ENCODE measurements at places on chromosomes 4 and X.

- no peak for DNase-seq
Measured at GRCh38 chrX:147899379-147900114, 12.2 kb upstream of the FMR1 start.

DNA sequence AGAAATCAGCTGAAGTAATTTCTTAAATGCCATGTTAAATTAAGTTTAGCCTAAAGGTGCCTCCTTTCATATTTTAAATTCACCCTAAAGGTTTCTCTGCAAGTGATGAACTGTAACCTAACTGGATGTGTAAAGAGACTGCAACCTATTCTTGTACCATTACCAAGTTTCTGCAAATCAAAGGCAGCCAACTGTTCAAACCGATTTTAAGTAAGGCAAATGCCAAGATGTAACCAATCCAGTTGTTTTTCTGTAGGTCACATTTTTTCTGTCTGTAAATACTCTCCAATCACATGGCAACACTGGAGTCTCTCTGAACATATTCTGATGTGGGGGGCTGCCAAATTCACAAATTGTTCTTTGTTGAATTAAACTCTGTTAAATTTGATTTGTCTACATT, 42.4 kb upstream of the FGF2 start:
- DNase-seq, result no peak

DNA sequence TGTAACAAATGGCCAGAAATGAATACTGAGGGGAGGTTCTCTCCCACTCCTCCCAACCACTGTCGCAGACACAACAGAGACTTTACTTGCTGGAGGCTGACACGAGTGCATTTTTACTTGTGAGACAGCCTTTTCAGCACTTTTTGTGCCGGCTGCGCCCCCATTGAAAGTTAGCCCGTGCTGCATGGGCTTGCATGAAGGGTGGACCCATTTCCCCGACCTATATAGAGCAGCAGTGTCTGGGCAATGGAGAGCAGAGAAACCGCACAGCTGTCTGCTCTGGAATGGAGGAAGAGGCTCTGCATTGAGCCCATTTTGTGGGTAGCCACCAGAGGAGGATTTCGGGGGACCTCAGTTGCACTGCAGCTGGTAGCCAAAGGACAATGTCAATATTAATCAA, 208.8 kb downstream of the UGT8 start:
- DNase-seq, result no peak

GRCh38 chr4:156505341-156505955, 466.2 kb downstream of the PDGFC start:
- no peak for DNase-seq

DNA sequence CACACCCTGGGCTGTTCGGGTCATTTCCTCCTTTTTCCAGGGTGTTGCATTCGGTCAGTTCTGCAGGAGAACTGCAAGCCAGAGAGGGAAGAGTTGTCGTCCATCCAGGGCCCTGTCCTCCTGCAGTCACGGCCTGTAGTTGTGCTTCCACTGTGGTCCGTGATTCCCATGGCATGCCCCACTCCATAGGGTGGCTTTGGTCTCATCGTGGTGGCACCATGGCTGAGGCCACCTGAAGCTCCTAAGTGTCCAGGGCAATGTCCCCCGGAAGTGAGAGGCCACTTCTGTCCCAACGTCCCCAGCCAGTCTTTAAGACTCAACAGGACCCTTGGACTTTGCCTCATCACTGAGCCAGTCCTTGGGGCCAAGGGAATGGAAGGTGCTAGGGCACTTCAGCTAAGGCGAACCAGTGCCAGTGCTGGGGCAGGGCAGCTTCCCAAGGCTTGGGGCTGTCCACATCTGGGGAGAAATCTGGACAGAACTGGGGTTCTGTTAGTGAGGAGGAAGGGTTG, 83.7 kb downstream of the HTRA3 start:
- DNase-seq, result no peak

- DNase-seq, result no peak
Measured at GRCh38 chrX:252244-252956, 28.8 kb upstream of the PLCXD1 start.

DNA sequence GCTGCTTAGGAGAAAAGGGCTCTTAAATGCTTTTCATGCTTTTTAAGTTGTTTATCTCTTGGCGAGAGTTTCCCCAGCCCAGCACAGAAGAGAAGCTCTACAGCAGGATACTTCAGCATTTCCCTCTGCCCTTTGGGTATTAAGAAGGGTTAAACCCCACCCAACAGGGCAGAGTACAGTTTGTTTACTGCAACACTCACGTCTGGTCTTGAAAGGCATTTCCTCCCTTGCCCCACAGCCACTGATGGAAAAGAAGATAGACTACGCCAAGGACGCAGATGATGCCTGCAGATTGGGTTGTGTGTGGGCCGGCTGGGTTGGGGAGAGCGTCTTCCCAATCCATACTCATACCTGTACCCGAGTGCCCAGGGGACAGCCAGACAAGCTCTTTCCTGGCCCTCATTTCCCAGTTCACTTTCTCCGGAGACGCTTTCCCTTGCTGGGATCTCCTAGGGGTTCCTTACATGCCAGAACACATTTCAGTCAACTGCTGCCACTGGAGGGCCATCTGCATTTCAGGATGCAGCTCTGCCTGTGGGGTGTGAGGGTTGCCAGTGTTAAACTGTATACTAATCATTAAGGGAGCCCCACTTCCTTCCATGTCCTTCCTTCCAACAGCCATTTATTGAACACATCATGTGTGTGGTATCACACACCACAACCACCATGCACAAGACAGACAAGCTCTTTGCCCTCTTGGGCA, 96.5 kb upstream of the DHX15 start:
- DNase-seq, result no peak

DNA sequence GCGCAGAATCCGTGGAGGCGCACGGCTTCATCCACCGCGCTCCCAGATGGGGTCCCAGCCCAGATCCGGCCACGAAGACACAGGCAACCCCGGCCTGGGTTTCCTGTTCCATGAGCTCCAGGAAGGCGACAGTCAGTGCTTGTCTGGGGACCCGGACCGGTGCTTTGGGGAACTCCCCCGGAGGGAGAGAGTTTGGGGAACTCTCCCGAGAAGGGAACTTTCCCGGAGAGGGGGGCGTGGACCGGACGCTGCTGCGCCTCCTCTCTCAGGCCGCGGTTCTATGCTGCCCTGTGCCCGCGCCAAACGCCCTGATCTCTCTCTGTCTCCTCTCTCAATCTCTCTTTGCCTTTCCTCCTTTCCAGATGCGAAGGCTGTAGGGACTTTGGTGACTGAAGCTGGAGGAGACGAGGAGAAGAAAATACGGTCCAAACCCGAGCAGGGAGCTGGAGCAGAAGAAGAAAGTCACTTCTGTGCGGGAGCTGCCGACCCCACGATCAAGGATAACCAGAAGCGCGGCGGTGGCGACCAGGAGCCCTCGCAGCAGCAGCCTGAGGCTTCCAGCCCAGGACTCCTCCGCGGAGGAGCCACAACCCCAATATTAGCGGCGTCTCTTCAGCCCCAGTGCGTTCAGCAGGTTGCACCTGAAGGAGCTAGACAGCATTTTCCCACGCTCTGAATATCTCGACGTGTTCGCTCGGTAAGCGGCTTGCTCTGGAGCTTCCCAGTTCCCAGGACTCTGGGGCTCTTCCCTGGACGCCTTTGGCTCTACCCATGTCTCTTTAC, 47.6 kb upstream of the NKAP start:
- no peak for DNase-seq

GRCh38 chr4:101972791-101973190, 182.3 kb downstream of the BANK1 start:
- no peak for DNase-seq

DNA sequence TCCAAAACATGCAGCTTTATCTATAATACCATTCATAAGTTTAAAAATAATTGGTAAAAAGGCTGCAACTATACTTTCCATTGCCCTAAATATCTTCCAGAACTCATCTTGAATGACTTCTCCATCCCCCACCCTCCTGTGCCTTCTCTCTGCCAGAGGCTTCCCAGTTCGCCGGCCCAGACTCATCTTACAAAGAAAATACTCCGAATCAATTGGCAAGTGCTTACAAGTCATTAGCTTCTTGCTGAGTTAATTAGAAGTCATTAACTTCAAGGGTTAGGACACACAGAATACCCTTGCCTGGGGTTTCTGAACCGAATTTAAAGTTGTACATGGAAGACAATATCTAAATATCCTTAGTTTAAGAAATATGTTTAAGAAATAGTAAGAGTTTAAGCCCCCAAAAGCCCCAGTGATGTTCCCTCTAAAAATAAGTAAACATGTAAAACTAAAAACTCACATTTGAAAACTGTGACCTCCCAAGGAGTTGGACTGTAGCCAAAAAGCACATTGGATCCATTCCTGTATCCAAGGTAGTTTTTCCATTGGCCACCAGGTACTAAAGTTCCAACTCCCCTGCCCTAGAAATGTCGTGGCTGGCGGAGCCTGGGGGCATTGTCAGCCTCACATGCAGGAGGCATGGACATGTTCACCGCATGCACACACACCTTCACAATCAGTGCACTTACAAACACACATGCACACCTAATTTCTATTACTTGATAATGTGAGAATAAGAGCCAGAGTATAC, 535.2 kb upstream of the FAT1 start:
- no peak for DNase-seq

DNA sequence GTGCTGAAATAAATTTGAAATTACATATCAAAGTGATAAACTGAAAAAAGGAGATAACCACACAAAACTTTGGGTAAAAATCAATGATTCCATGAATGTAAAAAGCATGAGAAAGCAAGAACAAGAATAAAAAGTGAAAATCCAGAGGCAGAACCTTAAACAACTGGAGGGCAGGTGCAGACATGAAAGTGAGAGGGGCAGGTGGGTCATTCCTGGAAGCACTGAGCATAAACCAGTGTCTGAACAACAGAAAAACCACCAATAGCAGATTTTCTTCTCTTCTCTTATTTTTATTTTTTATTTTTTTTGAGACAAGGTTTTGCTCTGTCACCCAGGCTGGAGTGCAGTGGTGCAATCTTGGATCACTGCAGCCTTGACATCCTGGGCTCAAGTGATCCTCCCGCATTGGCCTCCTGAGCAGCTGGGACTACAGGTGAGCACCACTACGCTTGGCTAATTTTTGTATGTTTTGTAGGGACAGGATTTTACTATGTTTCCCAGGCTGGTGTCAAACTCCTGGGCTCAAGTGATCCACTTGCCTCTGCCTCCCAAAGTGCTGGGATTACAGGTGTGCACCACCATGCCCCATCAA, 46.8 kb upstream of the GPR78 start:
- DNase-seq, result no peak

DNA sequence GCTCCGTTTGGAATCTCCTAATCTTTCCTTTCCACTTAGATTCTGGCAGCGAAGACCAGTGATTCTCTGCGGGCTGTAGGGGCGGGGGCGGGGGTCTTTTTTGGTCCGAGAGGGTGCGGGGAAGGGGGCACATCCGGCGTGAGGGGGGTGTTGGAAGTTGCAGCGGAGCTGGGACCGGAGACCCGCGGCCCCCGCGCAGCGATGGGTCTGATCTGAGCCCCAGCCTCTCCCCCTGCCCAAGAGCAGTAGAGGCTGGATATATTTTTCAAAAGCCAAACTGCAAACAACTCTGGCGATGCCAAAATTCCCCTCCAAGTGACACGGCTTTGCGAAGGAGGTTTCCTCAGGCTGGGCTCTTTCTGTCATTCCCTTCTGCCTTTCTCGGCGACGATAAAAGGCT, 355 bp downstream of the GRID2 start:
- DNase-seq, result no peak

DNA sequence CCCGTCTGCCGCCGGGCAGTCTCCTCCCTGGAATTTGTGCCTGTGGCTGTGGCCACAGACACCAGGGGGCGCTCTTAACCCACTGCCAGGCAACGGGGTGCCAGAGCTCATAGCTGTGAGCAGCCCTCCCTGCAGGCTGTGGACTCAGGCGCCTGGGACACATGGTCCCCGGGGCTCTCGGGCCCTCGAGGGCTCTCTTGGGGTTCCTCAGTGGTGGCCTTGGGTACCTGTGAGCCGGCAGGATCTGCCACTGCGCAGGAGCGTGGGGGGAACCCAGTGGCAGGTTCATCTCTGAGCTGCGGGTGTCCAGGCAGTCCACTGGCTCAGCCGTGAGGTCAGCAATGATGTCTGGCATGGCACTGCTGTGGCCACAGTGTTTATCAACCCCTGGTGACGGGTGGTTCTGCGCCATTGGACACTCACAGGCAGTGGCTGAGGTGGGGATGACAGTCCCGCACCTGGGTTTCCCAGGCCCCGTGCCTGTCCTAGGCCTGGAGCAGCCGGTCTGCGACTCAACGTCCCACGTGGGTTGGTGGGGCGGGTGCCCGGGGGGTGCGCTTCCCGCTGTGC, 37.2 kb downstream of the PCGF3 start:
- DNase-seq, result peak; percentile 81

DNA sequence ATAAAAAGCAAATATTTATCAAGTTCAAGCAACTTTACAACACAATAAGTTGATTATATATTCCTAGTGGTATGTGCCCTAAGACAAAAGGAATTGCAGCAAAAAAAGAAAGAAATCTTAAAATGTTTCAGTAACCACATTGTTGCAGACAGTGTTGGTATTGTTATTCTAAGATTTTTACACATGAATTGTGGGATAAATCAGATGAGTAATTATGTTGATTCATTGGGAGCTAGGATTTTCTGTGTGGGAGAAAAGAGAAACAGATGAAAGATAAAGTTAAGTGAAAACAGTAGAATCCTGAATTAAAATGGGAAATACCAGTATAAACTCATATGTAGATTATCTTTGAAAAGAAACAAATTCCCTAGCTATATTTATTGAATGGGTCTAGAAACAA, 362.4 kb downstream of the PPP3CA start:
- no peak for DNase-seq

DNA sequence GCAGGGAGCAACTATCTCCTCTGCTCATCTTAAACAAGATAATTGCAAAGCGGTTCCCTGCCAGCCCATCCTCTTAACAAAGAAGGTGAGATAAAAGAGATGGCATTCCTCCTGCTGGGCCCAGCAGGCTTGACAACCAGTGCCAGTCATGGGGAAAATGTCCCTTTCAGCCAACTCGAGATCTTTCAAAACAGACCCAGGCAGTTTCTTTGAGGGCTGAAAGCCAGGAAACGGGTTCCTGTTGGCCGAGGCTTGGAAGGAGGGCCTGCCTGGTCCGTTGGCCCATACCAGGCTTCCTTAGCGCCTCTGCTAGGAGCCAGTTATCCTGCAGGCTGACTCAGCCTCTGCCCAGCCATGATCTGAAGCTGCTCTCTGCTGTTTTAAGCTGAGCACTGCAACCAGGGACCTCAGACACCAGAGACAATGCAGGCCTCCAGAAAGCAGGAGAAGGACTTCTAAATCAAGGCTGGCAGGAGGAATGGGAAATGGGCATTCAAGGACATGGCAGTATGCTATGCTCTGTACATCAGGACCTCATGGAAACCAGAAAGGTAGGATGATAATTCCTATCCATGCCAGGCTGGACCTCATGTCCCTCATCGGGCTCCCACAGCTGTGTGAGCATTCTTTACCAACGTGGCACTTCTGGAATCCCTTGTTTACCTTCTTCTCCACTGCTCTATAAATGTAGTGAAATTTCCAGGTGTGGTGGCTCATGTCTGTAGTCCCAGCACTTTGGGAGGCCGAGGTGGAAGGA, 42.4 kb upstream of the SLC2A9 start:
- DNase-seq, result no peak

GRCh38 chr4:2330091-2331042, 68.5 kb upstream of the MXD4 start:
- no peak for DNase-seq

DNA sequence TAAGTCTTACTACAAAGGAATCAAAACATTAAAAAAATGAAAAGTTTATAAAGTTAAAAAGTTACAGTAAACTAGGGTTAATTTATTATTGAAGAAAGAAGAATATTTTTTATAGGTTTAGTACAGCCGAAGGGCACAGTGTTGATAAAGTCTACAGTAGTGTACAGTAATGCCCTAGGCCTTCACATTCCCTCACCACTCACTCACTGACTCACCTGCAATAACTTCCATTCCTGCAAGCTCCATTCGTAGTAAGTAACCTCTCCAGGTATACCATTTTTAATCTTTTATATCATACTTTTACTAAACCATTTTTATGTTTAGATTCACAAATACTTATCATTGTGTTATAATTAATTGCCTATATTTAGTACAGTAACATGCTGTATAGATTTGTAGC, 307.5 kb upstream of the FAM241A start:
- no peak for DNase-seq

Data from CD4-positive, alpha-beta T cell treated with Interleukin-2 at 100 ng/mL for 4 hours (primary cell).